ENCODE measurements at places on chromosomes 7 and 10. TPM values are rescaled to one million over a fixed set of nuclear protein-coding genes. Genes with fewer than 3 reads are reported as not detected.

Gene CPVL
- not detected for total RNA-seq

Gene NUDT5
- total RNA-seq, result 128 TPM

Gene FLNC
- total RNA-seq, result 0.09 TPM

Gene SBDS
- 68.6 TPM for total RNA-seq

Gene PDE1C
- not detected for total RNA-seq

Gene PLAC9
- not detected for total RNA-seq

Gene SLC13A1
- total RNA-seq, result not detected

Gene SLC25A13
- total RNA-seq, result 25.8 TPM

Gene NKX6-2
- total RNA-seq, result not detected

Gene PPP1R3C
- total RNA-seq, result 0.21 TPM

Gene PTF1A
- not detected for total RNA-seq

Gene CTAGE6
- 1.5 TPM for total RNA-seq

Gene PROSER2
- total RNA-seq, result 0.37 TPM

Gene TLX1
- total RNA-seq, result not detected

Gene ENTPD1
- 13.0 TPM for total RNA-seq

Gene NXPH1
- not detected for total RNA-seq

Gene OR13A1
- not detected for total RNA-seq

Gene AGR3
- total RNA-seq, result not detected

Gene GIMAP1
- 4.9 TPM for total RNA-seq

Gene NOS3
- 15.7 TPM for total RNA-seq

Gene CFAP43
- total RNA-seq, result not detected

Gene ZNF33A
- 17.8 TPM for total RNA-seq

Gene APBB1IP
- total RNA-seq, result 40.0 TPM

Gene EBLN1
- total RNA-seq, result not detected

Gene LRRN3
- total RNA-seq, result 56.5 TPM

Gene GPR26
- not detected for total RNA-seq

Gene FBXO24
- total RNA-seq, result 0.42 TPM

Gene ATOH7
- total RNA-seq, result not detected

Gene PLA2G12B
- total RNA-seq, result not detected

Gene XRCC2
- total RNA-seq, result 28.5 TPM

Gene HOXA6
- not detected for total RNA-seq

Gene ASZ1
- total RNA-seq, result not detected

Gene SHOC2
- 38.3 TPM for total RNA-seq

Gene SPDYE2
- total RNA-seq, result not detected

Gene PIP4K2A
- total RNA-seq, result 101 TPM

Gene PNLIPRP2
- not detected for total RNA-seq

Gene STOX1
- total RNA-seq, result 0.76 TPM

Gene ABCC2
- total RNA-seq, result 1.3 TPM

Gene CPN1
- not detected for total RNA-seq

Gene ITPRID1
- not detected for total RNA-seq

Gene SYCE1
- 0.38 TPM for total RNA-seq

Gene NAT16
- not detected for total RNA-seq

Gene CDHR3
- total RNA-seq, result 1.0 TPM

Gene TTYH3
- total RNA-seq, result 35.6 TPM

Gene KEL
- total RNA-seq, result 0.37 TPM

Gene TMEM229A
- not detected for total RNA-seq

Gene ARMC3
- not detected for total RNA-seq
